ENCODE measurements at places on chromosomes 16 and 17. TPM values are rescaled to one million over a fixed set of nuclear protein-coding genes. Genes with fewer than 3 reads are reported as not detected.

The ST6GALNAC2 gene
- total RNA-seq = 0.23 TPM

The FOXL1 gene
- 1.1 TPM for total RNA-seq

The PPY gene
- not detected for total RNA-seq

The HSF4 gene
- 31.7 TPM for total RNA-seq

The NXPH3 gene
- total RNA-seq = 1.5 TPM

The TMIGD1 gene
- not detected for total RNA-seq

The PRKCB gene
- 1.4 TPM for total RNA-seq

The EVPL gene
- not detected for total RNA-seq

The FTO gene
- 87.2 TPM for total RNA-seq

The TAC4 gene
- not detected for total RNA-seq

The KRTAP4-9 gene
- not detected for total RNA-seq

All from smooth muscle cell of the coronary artery (primary cell).